ENCODE measurements at places on chromosomes 12 and 14.

DNA sequence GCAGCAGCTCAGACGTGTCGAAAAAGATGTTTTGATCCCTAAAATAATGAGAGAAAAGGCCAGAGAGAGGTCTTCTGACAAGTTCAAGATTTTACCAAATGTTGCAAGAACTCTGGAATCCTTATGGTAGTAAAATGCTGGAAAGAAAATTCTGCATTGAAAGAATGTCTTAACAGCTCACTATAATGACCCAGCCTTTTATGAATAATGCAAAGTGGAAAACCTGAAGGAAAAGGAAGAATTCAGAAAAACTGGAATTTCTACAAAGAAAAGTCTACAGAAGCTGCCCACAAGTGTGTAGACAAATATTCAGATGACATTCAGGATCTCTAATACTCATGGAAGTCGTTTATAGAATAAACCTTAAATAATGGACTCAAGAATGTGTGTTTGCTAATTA is 1.8 kb upstream of the CCDC88C start:
- DNase-seq, result no peak
- no peak overlapping the region for H3K4me3 ChIP-seq
- peaks cover 13% of the 10 kb centered on the region for H3K4me1 ChIP-seq
- peaks cover 16% of the 10 kb centered on the region for H3K27me3 ChIP-seq
- H3K36me3 ChIP-seq, result no peaks in the 10 kb centered on the region

DNA sequence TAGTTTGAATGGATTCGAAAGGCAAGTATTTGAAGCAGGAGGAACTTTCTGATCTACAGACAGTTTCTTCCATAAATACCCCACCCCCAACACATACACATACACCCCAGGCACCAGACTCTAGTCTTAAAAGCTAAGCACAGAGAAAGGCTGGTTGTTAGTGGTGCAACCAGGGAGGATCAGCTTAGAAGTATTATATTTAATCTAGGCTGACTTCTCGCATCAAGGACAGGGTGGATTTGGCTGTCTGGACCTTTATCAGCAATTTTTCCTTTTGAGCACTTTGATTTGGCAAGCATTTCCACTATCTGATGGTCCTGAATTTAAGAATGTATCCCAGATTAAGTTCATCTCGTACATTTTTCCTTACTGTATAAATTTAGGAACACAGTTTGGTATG is 1489.8 kb upstream of the FLRT2 start:
- H3K4me1 ChIP-seq, result no peaks in the 10 kb centered on the region
- no peak overlapping the region for H3K27ac ChIP-seq
- DNase-seq, result no peak

DNA sequence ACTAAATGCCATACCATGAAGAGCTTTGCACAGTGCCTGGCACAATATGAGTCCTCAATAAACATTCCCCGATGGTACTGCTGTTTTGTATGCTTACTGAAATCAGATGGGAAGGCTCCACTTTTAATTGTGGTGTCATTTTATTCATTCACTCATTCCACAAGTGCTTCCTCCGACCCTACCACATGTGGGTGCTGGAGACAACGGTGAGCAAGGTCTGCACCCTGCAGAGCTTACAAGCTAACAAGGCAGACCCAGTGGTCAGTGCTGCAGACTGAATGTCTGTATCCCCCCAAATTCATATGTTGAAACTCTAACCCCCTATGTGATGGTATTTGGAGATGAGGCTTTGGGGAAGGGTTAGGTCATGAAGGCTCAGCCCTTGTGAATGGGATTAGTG is 48.3 kb downstream of the RFX4 start:
- no peak overlapping the region for H3K4me3 ChIP-seq
- no peaks in the 10 kb centered on the region for H3K36me3 ChIP-seq
- H3K4me1 ChIP-seq, result no peaks in the 10 kb centered on the region

- no peak overlapping the region for H3K4me3 ChIP-seq
- H3K4me1 ChIP-seq, result peaks cover 32% of the 10 kb centered on the region
- peaks cover 60% of the 10 kb centered on the region for H3K36me3 ChIP-seq
- peak overlapping the region; percentile 91 for H3K27ac ChIP-seq
These were observed 15.4 kb downstream of the DGLUCY start for GRCh38 chr14:91129261-91129660.

GRCh38 chr12:127749416-127749815 is 517.6 kb upstream of the TMEM132C start:
- no peaks in the 10 kb centered on the region for H3K36me3 ChIP-seq
- H3K27me3 ChIP-seq, result no peaks in the 10 kb centered on the region
- H3K27ac ChIP-seq, result no peak overlapping the region

- no peaks in the 10 kb centered on the region for H3K27me3 ChIP-seq
- H3K27ac ChIP-seq, result no peak overlapping the region
These were observed 133.7 kb downstream of the AEBP2 start for GRCh38 chr12:19572920-19573558.

DNA sequence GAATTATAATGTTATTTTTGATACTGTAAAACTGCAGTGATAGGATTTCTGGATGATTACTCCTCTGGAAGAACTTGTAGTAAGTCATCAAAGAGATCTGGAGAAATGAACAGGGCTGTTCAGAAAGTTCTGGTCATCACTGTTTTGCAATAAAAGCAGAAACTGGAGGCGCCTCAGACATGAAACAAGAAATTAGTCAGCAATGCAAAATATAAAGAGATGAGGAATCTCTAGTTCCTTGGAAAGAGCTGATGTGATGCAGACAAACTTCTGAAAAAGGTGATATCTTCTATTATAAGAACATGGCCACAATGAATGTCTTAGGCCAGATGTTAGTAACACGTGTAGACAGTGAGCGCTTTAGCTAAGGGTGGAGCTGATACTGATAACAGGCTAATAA is 9.5 kb downstream of the ACIN1 start:
- no peaks in the 10 kb centered on the region for H3K4me1 ChIP-seq
- no peak for DNase-seq
- H3K27me3 ChIP-seq, result no peaks in the 10 kb centered on the region
- peaks cover 73% of the 10 kb centered on the region for H3K36me3 ChIP-seq
- H3K4me3 ChIP-seq, result no peak overlapping the region

DNA sequence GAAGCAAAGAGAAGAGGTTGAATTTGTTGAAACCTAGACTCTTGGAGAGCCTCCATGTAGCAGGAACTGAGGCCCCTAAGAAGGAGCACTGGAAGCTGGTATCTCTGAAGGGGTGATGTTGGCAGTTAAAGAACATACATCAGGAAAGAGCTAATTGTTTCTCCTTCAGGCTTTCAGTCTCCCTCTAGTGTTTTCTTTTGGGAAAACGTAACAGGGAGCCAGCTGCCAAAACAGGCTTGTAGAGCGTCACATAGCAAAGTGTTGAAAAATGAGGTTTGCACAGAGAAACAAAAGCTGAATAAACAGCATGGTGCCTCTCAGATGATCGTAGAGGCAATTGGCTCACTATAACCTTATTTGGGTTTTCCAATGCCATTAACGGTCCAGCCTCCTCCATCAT is 46.9 kb upstream of the CAND1 start:
- no peaks in the 10 kb centered on the region for H3K4me1 ChIP-seq
- no peak overlapping the region for H3K4me3 ChIP-seq
- no peaks in the 10 kb centered on the region for H3K27me3 ChIP-seq
- no peak for DNase-seq
- no peaks in the 10 kb centered on the region for H3K36me3 ChIP-seq

- H3K4me3 ChIP-seq, result no peak overlapping the region
- H3K27me3 ChIP-seq, result no peaks in the 10 kb centered on the region
- H3K4me1 ChIP-seq, result no peaks in the 10 kb centered on the region
- H3K36me3 ChIP-seq, result no peaks in the 10 kb centered on the region
- no peak for DNase-seq
- no peak overlapping the region for H3K27ac ChIP-seq
These were observed 37.6 kb downstream of the MUCL1 start for GRCh38 chr12:54891717-54892478.

DNA sequence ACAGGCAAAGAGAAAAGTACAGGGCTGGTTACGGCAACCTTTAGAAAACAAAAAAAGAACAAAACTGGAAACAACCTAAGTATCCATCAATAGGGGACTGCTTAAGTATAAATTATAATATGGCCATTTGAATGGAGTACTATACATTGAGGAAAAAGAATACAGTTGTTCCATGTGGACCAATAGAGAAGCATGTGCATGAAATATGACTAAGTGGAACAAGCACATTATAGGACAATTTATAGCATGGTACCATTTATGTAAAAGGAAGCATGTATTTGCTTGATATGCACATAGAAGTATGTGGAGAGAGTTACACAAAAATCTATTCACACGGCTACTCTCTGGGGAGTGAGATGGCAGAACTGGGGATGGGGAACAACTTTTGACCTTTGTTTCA is 49.2 kb upstream of the FAM222A start:
- no peaks in the 10 kb centered on the region for H3K36me3 ChIP-seq
- peaks cover 31% of the 10 kb centered on the region for H3K27me3 ChIP-seq

- H3K4me3 ChIP-seq, result no peak overlapping the region
- H3K4me1 ChIP-seq, result peaks cover 5% of the 10 kb centered on the region
- DNase-seq, result peak; percentile 1
- no peaks in the 10 kb centered on the region for H3K36me3 ChIP-seq
- no peak overlapping the region for H3K27ac ChIP-seq
These were observed 54.4 kb downstream of the E2F7 start for GRCh38 chr12:77010691-77011548.

DNA sequence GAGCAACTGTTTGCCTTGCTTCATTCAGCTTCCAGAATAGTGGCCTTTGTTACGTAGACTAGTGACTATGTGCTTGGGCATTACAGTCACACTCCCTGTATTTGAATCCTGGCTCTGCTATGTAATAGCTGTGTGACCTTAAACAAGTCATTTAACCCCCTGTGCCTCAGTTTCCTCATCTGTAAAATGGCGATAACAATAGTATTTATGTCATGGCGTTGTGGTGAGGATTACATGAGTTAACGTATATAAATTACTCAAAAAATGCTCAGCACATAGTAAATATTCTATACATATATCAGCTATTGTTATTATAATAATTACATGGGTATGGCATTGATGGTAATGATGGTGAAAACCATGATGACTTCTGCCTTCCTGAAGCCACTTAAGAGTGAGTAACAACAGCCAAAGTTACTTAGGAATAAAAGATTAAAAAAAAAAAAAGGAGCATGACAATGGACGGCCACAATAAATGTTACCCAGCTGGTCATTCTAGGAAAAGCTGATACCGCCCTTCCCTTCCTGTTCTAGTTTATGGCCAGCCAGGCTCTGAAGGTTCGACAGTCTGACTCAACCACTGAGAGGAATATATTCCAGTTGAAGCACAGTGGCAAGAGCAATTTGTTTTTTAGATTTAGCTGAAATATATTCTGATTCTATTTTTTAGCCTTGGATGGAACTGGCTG is 9.9 kb upstream of the ADIPOR2 start:
- peak overlapping the region; percentile 61 for H3K27ac ChIP-seq
- no peaks in the 10 kb centered on the region for H3K4me1 ChIP-seq
- no peaks in the 10 kb centered on the region for H3K27me3 ChIP-seq
- DNase-seq, result no peak
- no peaks in the 10 kb centered on the region for H3K36me3 ChIP-seq
- H3K4me3 ChIP-seq, result no peak overlapping the region
